M059J (cell line): ENCODE measurements at places on chromosomes 3 and 15. TPM values are rescaled to one million over a fixed set of nuclear protein-coding genes. Genes with fewer than 3 reads are reported as not detected.

Gene RCN2
- 71.8 and 114 TPM in 2 replicates for total RNA-seq

DNA sequence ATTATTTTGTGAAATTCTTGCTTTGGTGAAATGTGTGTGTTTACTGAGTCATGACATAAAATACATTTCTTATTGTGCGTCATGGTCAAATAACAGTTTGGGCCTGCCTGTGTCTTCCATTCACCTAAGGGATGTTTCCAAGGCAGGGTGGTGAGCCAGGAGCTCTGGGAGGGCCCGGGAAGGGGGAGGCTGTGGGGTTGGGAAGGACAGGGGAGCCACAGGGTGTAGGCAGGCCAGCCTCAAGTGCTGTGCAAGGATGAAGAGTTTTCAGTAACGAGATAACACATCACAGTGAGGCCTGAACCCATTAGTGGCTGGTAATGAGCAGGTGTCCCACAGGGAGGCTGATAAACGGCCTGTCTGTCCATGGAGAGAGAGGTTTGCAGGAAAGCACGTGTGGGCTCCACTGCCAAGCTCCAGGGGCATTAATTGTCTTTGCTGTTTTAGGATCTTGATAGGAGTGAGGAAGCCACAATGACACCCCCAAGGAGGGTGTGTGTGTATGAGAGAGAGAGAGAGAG is 35.6 kb upstream of the SEC13 start:
- no peak for DNase-seq

- DNase-seq: peak; percentile 81
Observed at GRCh38 chr15:51144021-51144532, 49.4 kb upstream of the TNFAIP8L3 start.

- no peak for DNase-seq
Observed at GRCh38 chr3:23390446-23390845, 187.3 kb downstream of the UBE2E2 start.

DNA sequence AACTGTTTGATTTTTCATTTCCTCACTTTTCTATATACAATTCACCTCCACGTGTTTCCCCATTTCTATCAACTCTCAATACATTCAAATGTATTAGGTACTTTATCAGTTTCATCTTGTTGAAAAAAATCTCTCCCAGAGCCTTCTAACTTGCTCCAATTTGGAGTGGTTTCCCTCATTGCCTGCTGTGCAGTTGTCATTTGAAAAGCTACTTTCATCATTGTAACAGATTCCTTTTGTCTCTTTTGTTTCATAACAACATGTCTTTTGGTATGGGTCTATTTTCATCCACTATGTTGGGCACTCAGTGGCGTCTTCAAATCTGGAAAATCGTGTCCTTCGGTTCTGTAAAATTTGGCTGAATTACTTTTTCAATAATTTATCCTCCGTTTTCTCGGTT is 75.0 kb downstream of the NR2E3 start:
- DNase-seq: no peak

GRCh38 chr3:133573629-133574194 is at the start of gene CDV3:
TSS of gene CDV3 (plus strand) at chr3:133573686. CDS start at chr3:133574045, 359 bp downstream.
- DNase-seq: no peak

GRCh38 chr3:146803745-146804144 is 198.6 kb upstream of the PLSCR5 start:
- peak; percentile 63 for DNase-seq

- DNase-seq: no peak
Observed at GRCh38 chr15:95644100-95644875, 686.2 kb upstream of the NR2F2 start.

Gene MORC1
- total RNA-seq: 0.02 TPM in 1 of 2 replicates, not detected in the other

DNA sequence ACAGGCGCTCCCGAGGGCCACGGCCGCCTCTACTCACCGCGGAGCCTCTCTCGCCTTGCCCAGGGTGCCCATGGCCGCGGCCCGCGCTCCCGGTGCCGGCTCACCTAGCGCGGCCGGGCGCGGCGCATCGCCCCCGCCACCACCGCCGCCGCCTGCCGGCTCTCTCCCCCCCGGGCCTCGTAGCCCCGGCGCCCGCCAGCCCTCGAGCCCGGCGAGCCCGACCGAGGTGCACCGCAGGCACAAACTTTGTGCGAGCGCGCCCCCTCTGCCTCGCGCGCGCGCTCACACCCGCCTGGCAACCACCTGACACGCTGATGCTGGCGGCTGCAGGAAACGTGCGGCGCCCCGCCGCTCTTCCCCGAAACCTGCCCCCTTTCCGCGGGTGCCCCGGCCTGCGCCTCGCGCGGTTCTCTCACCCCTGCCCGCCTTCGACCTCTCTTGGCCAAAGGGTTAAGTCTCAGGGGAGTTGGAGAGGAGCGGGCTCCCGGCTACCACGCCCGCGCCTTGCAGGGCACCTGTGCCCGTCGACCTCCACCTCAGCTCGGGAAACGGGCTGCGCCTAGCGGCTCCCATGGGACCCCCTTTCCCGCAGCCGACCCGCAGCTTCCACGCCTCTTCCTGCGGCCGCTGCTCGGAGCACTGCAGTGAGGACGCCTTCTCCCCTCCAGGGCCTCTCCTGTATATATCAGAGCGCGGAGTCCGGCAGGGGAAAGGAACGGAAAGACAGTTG is at the start of gene RASGRP1:
TSS of gene RASGRP1 (minus strand) at position 258 of the 730 bp plus-strand sequence. CDS start at position 72, 186 bp downstream.
- DNase-seq: peak; percentile 47

Gene CACNA1D
- total RNA-seq: not detected in 2 replicates

DNA sequence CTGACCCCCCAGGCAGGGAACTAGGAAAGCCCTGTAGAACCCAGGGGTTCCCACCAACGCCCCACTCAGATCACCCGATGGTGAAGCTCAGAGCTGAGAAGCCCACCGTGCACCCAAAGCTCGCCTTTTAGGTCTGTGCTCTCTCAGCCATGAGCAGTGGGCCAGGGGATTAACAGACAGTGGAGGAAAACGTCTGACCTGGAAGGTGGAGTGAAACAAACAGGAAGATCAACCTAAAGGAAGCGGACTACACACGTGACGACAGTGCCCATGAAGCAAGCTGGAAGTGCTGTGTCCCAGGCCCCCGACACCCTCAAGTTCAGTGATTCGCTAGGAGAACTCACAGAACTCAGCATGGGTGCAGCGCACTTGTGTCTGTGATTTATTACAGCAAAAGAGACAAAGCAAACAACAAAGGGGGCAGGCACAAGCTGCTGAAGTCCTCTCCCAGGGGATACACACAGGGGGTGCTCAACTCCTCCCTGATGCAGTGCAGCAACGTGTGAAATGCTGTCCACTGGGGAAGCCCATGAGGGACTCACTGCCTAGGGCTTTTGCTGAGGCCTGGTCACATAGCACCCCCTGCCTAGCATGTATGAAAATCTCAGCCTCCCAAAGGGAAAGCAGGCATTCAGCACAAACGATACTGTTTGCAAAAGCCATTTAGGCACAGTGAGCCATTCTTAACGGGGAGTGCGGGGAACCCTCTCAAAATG is 43.5 kb downstream of the CFAP92 start:
- DNase-seq: peak; percentile 64

DNA sequence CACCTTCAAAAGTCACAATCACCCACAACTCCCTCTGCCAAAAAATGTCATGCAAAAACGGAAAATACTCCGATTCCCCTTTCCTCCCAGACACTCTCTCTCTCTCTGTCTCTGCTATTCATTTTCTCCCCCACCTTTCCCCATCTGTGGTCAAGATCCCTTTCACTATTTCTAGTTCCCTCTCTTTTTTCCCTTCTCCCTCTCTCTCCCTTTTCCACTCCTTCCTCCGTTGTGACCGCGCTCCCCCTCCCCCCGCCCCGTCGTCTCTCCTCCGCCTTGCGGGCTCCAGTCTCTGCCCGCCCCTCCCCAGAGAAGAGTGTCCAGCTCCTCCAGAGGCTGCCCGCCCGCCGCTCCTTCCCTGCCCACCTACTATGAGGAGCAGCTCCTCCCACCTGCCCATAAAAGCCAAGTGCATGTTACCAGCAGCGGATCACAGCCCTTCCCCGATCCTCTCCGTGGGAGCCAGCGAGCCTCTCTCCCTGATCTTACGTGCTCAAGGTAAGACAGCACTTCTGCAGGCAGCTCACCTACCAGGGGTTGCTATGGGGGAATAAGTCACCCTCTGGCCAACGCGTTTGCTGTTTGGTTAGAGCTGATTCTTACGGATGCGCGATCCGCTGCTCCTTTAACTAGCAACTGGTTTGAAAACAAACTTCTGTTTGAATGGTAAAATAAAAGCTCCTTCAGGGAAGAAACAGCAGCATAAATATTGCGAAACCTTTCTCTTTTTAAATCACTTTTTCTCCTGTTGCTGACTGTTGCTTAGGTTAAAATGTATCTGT is at the start of gene COL8A1:
TSS of gene COL8A1 (plus strand) at position 428 of the 782 bp plus-strand sequence. CDS start 152,089 bp downstream, outside the sequence.
- peak; percentile 94 for DNase-seq

- DNase-seq: peak; percentile 70
Observed at GRCh38 chr3:120450600-120451271, at the start of gene FSTL1. TSS of gene FSTL1 (minus strand) at chr3:120450992. CDS start at chr3:120450746, 246 bp downstream.

DNA sequence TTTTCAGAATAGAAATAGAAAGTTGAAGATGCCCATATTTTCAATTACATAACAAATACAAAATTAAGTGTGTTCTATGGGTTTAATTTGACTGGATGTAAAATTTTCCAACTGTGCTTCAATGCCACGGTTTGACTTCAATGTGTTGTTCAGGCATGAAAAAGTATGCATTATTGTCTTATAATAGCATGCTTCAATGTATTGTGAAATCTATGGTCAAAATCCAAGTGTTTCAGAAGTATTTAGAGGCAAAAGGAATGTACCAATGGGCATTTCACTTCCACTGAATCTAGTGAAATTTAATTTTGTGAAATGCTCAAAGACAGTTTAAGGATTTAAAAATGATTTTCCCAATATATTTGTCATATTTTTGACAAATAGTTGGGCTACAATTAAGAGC is 16.0 kb downstream of the NEK10 start:
- DNase-seq: no peak

Gene LYZL4
- total RNA-seq: not detected in 2 replicates

Gene OR5K3
- total RNA-seq: not detected in 2 replicates

Gene P3H2
- 95.5 and 147 TPM in 2 replicates for total RNA-seq

- peak; percentile 12 for DNase-seq
Observed at GRCh38 chr3:40192628-40193027, 116.9 kb upstream of the EIF1B start.

- DNase-seq: peak; percentile 61
Observed at GRCh38 chr15:96320703-96321638, 9.5 kb upstream of the NR2F2 start.

Gene C15orf62
- 0.05 and 0.49 TPM in 2 replicates for total RNA-seq
